ENCODE measurements at places on chromosomes 5 and 9.

DNA sequence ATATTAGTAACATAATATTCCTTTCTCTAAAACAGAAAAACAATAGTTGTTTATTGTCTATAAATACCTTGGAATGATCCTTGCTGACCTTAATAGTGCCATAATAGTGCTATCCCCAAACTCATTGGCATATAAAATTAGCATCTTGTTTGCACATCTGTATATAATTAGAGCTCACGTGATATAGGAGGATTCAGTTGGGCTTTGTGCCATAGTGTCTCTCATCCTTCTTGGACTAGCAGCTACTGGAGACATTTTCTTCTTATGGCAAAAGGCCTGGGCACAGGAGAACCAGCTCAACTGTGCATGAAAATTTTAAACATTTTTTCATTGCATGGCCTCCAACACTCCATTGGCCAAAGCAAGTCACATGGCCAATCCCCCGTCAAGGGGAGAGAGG is 342.5 kb downstream of the SPATA31D1 start:
- no peak for DNase-seq

DNA sequence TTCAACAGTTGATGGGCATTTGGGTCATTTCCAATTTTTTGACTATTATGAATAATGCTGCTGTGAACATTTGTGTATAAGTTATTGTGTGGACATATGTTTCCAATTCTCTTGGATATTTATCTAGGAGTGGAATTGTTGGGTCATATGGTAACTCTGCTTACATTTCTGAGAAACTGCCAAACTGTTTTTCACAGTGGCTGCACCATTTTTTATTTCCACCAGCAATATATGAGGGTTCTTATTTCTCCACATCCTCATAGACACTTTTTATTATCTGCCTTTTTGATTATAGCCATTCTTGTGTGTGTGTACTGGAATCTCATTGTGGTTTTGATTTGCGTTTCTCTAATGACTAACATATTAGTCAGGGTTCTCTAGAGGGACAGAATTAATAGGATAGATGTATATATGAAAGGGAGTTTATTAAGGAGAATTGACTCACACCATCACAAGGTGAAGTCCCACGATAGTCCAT is 14.7 kb upstream of the MED27 start:
- no peak for DNase-seq

- DNase-seq = no peak
Measured at GRCh38 chr9:72440992-72441847, 76.2 kb upstream of the ZFAND5 start.

GRCh38 chr9:99488131-99489059 is 266.3 kb downstream of the SEC61B start:
- DNase-seq = no peak

DNA sequence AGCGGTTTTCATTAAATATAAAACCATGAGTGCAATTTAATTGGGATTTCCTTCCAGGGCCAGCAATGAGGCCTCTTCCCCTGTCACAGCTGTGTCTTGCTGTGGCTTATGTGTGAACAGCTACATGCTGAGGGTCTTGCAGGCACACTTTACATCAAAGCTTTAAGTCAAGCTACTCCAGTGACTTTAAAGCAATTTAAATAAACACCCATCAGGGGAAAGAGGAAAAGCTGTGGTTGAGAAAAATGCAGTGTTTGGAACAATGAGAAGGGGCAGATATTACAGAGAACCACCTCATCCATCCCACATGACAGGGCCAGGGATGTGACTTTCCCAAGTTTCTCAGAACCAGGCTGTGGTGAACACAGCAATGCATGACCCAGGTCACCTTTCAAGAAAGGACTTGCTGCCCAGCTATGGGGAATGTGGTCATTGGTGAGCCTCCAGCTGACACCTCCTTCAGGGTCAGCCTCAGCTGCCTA is 115.9 kb upstream of the LPAR1 start:
- no peak for DNase-seq

GRCh38 chr9:129568560-129569501 is 52.1 kb downstream of the C9orf50 start:
- no peak for DNase-seq

GRCh38 chr5:15821506-15821905 is 321.5 kb downstream of the FBXL7 start:
- no peak for DNase-seq

- DNase-seq = no peak
Measured at GRCh38 chr5:67133217-67133616, 63.4 kb downstream of the CD180 start.

DNA sequence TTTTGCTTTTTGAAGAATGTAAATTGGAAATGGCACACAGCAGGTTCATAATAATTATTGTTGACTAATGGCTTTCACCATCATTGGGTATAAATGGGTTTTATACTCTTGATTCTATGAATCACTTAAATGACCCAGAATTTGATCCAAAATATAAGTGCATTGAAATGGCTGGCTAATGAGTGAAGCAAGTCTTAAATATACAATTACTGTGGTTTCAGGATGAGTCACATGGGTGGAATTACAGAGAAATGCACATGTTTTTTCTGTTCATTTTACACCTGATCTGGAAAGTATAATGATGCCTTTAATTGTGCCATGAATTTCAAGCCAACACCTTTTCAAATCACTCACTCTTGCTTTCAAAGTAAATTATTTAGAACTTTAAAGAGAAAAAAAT is 380.8 kb upstream of the CD180 start:
- DNase-seq = no peak

DNA sequence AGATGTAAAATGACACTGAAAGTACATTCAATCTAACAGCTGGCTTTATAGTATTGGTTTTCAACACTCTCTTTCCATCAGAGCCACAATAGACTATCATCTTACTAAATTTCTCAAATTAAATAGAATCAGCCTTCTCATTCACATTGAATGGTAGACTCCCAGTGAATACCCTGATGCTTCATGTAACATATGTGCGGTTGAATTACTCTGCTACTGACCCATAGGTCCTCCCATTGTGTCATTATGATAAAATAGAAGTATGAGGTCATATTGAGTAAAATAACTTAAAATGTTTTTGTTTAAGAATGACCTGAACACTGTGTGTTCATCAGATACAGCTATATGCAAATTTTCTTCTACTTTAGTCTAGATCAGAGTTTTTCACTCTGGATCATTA is 75.9 kb upstream of the ADAMTSL1 start:
- DNase-seq = no peak

DNA sequence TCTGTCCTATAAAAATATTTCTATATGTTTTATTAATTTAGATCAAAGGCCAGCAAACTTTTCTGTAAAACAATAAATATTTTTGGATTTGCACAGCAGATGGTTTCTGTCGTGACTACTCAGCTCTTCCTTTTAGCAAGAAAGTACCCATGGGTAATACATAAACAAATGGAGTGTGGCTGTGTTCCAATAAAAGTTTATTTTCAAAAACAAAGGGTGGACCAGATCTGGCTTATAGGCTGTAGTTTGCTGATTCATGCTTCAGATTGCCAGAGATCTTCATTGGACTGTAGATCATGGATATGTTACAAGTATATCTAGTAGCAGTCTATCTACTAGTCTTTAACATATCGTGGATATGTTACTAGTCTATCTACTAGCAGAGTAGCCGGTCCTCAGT is 590.5 kb downstream of the CSNK1G3 start:
- DNase-seq = no peak

DNA sequence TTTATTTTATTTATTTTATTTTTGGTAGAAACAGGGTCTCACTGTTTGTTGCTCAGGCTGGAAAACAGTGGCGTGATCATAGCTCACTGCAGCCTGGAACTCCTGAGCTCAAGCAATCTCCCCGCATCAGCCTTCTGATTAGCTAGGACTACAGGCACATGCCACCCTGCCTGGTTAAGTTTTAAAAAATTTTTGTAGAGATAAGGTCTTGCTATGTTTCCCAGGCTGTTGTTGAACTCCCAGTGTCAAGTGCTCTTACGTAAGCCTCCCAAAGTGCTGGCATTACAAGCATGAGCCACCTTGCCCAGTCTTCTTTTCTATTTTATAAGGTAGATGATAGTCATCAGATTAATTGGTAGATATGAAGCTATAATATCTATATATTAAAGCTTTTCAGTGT is 382.7 kb downstream of the CDH12 start:
- DNase-seq = no peak

DNA sequence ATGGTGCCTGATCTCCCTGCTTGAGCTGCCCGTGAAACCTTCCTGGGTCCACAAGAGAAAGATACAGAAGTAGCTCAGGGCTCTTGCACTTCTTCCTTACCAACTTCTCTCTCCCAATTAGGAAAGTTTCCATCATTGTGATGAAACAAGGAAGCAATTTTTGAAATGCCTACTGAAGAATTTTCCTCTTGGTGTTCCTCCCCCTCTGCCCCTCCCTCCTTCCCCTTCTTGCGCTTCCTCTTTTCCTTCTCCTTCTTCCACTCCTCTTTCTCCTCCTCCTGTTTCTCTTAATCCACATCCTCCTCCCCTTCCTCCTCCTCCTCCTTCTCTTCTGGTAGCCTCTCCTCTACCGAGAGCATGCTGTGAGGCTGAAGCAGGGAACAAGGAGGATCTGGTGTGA is 36.3 kb upstream of the OTULINL start:
- DNase-seq = no peak

- DNase-seq = no peak
Measured at GRCh38 chr5:14286574-14287421, 143.7 kb downstream of the TRIO start.

DNA sequence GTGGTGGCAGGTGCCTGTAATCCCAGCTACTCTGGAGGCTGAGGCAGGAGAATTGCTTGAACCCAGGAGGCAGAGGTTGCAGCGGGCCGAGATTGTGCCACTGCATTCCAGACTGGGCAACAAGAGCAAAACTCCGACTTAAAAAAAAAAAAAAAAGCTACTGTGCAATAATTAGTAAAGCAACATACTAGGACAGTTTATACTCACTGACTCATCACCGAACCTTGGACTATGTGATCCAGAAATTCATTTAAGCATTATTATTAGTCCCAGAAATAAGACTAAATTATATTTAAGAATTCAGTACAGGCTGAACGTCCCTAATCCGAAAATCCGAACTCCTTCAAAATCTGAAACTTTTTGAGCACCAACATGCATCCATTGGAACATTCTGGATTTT is 37.8 kb downstream of the GOLPH3 start:
- no peak for DNase-seq

GRCh38 chr5:38603691-38604090 is 47.2 kb upstream of the LIFR start:
- DNase-seq = no peak

DNA sequence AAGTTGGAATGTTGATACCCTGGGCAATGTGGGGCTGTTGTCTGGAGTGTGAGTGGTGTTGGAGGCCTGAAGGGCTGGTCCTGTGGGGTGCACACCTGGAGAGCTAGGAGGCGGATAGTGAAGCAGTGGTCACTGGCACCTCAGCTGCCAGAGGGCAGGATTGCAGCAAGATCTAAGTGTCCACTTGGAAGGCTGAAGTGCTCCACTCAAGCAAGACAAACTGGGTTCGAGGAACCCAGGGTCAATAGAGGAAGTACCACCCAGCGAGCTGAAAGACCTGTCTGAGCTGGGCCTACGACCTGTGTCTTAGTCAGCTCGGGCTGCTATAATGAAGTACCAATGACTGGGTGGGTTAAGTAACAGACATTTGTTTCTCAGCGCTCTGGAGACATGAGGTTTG is 39.7 kb upstream of the TJP2 start:
- no peak for DNase-seq

GRCh38 chr9:129487658-129488483 is 133.0 kb downstream of the C9orf50 start:
- DNase-seq = peak; percentile 47

DNA sequence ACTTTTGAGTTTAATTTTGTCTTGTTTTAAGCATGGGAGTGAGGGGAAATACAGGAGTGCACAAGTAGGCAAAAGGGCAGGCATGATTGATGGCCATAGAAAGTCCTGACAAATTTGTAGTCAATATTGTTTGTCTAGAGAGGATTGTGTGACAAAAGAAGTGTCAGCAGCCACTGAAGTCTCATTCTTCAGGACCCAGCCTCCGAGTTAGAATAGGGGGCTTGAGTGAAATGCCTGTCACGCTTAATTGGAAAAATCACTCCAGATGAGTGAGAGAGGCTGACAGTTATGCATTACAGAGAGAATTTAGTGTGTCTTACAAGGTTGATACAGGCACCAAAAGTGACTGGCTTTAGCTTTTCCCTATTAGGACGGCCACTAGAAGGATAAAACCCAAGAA is 81.9 kb upstream of the RPS23 start:
- DNase-seq = no peak

DNA sequence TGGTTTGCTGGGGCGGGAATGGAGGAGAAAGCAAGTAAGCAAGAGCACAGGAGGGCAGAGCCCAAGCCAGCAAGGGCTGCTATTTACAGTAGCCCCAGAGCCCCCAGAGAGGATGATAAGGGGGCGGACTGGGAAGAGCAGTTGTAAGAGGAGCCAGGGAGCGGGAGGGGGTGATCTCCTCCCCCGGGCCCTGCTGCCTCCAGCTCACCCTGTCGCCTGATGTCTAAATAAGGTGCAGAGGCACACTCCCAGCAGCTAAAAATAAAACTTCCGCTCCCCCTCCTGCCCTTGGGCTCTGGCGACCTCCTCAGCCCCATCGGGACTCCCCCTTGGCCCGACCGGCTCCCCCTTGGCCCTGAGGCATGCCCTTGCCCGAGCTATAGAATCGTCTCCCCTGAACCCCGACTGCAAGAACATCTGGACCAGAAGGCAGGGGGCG is 14.4 kb upstream of the CCDC69 start:
- no peak for DNase-seq

DNA sequence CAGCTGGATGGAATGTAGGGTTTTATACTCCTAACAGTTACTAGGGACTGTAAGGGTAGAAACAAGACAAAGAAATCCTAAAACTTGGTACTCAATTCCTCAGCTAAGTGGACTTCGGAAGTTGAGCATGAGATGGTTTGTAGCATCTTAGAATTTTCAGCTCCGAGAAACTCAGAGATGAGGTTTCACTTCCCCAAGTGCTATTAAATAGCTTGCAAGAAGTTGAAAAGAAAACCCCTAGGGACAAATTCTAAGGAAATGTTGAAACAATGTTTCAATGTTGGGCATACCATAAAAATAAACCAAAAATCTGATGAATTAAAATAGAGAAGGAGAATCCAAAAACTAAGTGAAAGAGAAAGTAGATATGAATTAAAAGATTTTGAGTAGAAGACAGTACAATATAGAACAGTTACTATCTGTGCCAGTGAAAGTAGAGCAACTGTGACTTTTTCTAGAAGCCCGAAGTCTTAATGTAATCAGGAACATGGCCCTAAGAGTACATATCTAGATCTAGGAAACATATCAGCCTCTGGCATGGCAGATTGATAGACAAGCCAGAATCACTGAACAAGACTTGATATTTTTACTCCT is 308.6 kb upstream of the RGMB start:
- DNase-seq = no peak
